NCI-H526 (cell line): ENCODE measurements at places on chromosomes 2 and 18.

DNA sequence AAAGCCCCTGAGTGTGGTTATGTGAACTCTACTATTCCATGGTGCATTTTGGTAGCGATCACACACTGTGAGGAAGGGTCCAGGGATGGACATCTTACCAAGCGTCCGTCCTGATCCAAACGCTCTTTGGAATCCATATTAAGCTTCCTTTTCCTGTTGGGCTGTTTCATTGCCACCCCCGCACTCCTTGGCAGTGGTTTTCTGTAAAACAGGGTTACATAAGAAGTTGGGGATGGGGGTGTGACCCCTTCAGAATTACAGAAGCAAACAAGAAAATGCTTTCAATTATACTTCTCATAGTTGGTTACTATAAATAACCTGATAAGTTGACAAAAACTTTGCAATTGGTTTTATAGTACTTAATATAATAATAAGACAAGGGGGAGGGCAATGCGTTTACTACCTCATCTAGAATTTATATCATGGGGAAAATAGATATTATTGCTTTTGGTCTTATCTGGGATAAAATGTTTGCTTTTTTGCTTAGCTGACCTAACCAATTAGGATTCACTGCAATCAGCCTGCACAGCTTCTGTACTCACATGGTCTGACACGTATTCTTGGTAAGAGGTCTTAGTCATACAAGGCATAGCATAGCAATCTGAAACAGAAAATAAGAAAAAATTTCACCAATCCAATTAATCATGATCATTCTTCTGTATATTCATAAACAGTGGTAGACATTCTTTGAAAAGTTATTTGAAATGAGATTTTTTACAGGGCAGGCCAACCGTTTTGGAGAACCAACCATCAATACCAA is 103.1 kb downstream of the L3MBTL4 start:
- no peak for DNase-seq

DNA sequence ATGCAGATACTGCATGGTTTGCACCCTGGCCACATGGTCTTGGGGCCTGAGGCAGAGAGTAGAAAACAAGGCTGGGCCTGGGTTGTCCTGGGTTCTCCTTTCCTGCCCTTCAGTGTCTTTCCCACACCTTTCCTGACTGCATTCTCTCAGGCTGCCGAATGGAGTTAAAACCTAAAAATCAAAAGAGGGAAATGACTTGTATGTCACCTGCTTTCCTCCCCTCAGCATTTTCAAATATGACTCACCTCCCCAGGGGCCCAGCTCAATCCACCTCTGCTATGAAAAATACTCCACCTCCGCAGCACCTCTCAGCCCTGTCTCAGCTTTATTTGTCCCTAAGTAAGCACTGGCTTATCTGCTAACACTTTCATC is 457.8 kb upstream of the MEX3C start:
- no peak for DNase-seq

GRCh38 chr2:34738691-34739090 is 1139.6 kb upstream of the FAM98A start:
- DNase-seq = no peak

DNA sequence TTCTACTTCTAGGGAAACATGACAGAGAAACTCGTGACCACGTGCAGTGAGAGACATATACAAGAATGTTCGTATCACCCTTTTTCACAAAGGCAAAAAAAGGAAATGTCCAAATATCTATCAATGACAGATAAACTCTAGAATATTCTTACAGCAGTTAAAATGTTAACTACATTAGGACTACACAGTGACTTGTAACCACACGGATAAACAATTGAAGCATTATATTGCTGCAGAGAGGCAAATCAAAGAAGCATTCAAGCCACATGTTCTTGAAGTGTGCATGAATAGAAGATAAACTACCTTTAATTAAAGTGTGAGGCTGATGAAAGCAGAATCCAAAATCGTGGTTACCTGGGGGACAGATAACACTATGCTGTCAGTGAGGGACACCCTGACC is 935.3 kb upstream of the KLHL29 start:
- DNase-seq = no peak

- DNase-seq = peak; percentile 35
Observed at GRCh38 chr18:79401494-79402208, 5.9 kb downstream of the NFATC1 start.

DNA sequence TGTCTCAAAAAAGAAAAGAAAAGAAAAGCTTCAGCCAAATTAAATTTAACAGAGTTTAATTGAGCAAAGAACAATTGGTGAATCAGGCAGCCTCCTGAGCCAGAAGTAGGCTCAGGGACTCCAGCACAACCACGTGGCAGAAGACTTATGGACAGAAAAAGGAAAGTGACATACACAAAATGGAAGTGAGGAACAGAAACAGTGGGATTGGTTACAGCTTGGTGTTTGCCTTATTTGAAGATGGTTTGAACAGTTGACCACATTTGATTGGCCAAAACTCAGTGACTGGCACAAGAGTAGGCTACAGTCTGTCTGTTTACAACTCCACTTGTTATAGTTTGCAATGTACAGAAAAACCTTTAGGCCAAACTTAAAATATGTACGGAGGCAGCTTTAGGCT is 83.1 kb downstream of the SOCS6 start:
- no peak for DNase-seq
